ENCODE measurements at places on chromosomes 7 and 10.

- DNase-seq = no peak
Observed at GRCh38 chr10:380313-380940, 245.2 kb downstream of the ZMYND11 start.

DNA sequence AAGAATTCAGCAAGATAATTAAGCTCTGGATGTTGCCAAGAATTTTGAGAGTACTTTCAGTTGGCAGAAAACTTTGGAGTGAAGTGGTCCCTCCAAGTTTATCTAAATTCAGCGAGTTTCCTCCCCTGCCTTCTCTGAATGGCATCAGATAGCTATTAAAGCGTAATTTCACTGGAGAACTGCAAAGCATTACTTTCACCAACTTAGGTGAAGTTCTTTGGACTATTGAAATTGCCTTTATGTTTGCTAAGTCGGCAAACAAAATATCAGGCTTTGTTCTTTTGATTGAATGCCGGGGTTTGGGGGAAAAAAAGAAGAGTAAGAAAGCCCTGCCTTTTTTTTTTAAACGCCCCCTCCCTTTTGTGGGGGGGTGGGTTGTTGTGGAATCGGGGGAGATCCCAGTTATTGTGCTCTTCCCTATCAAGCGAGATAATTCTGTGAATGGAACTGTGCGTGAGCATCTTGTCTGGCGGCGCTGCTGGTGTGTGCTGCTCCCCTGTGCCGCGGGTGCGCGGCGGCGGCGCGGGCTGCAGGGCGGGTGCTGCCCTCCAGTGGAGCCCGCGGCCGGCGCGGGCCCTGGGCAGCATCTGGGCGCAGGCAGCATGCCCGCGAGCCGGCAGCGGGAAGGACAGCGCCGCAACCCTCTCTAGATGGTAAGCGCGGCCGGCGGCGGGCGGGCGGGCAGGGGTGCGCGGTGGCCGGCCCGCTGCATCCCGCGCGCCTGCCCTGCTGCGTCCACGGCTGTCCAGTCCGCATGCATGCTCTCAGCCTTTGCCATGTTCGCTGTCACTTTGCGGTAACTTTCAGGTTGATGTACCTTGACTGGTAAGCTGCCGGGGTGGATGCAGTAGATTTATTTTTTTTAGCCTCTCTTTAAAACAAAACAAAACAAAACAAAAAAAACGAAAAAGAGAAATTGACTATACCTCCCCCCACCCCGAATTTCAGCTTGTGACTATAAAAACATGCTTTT is 176.5 kb downstream of the TCF7L2 start:
- peak; percentile 47 for DNase-seq

DNA sequence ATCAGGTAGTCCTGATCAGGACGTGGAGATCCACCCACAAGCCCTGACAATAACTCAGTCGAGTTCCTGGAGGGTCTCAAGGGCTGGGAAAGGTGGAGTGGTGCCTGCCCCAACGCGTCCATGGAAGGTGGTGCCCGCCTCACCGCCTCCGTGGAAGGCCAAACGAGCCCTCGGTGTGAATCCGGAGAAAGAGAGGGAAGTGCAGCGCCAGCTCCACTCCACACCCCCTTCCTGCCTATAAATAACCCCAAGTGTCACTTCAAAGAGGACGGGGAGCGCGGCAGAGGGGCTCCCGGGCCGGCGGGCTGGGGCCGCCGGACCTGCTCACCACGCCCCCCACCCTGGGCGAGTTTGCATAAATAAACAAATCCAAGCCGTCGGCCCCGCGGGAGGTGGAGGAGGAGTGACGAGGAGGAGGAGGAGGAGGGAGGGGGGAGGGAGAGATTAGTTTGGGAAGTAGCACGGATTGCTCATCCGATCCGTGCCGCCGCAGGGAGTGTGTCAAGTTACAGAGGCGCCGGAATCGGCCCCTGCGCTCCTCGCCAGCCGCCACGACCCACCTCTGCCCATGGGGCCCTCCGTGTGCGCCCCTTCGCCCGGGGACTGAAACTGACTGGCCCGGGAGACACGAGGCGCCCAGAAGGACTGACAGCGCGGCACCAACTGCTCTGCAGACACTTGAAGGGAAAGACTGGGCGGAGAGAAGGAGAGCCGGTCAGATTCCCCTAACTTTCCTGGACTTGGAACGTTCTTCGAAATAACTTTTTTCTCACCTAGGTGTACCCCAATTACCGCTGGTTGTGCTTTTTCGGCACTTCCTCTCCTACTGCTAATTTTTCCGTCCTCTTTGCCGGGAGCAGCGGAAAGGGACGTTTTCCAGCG is at the start of gene COL13A1:
TSS of gene COL13A1 (plus strand) at position 473 of the 882 bp plus-strand sequence. CDS start 518 bp downstream, outside the sequence.
- DNase-seq = peak; percentile 53

GRCh38 chr7:103031781-103032180 is 42.8 kb downstream of the FBXL13 start:
- no peak for DNase-seq

DNA sequence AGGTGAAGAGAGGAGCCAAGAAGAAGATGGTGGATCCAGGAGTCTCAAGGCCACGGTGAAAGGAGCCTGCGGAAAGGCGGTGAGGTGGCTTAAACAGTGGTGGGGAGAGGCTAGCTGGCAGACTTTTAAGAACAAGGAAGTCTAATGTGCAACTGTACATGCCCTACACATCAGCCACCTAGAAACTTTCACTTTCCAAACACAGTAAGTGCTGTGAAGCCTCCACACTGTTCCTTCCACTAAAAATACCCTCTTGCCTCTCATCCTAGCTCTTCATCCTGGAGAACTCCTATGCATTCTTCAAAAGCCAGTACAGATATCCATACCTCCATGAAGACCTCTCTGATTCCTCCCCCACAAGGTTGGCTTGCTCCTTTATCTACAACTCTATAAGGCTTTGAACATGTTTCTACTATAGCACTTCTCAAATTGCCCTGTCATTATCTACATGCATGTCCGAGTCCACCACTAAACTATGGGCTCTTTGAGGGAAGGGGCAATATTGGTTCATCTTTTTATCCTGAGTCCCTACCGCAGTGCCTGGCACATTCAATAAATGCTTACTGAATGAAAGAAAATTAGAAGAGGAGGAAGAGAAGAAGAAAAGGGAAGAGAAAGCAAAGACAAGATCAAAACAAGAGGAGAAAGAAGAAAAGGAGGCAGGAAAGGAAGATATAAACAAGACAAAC is 54.2 kb downstream of the DNAJC12 start:
- no peak for DNase-seq

- peak; percentile 86 for DNase-seq
Observed at GRCh38 chr10:110495731-110496552, 1.8 kb upstream of the DUSP5 start.

GRCh38 chr7:129197771-129198170 is 9.3 kb downstream of the SMO start:
- DNase-seq = no peak

Data from smooth muscle cell of the brain vasculature (primary cell).